ENCODE measurements at places on chromosomes 3 and 15.

DNA sequence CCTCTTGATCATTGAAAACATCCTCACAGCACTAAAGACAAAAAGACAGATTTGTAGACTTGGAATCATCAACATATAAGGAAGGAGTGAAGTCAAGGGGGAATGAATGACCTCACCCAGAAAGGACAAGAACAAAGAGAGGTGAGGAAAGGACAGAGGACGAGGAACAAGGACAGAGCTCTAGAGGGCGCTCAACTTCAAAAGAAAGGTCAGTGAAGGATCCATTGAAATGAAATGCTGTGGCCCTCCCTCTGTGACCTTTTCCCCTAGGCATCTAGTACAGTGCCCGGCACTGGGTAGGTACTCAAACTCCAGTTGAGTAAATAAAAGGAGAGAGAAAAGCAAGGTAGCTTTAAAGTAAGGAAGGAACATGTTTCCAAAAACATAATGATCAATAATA, 2.6 kb downstream of the ATP8B4 start:
- no peak for DNase-seq

- DNase-seq, result no peak
Measured at GRCh38 chr15:59657635-59658125, 365 bp upstream of the GTF2A2 start.

DNA sequence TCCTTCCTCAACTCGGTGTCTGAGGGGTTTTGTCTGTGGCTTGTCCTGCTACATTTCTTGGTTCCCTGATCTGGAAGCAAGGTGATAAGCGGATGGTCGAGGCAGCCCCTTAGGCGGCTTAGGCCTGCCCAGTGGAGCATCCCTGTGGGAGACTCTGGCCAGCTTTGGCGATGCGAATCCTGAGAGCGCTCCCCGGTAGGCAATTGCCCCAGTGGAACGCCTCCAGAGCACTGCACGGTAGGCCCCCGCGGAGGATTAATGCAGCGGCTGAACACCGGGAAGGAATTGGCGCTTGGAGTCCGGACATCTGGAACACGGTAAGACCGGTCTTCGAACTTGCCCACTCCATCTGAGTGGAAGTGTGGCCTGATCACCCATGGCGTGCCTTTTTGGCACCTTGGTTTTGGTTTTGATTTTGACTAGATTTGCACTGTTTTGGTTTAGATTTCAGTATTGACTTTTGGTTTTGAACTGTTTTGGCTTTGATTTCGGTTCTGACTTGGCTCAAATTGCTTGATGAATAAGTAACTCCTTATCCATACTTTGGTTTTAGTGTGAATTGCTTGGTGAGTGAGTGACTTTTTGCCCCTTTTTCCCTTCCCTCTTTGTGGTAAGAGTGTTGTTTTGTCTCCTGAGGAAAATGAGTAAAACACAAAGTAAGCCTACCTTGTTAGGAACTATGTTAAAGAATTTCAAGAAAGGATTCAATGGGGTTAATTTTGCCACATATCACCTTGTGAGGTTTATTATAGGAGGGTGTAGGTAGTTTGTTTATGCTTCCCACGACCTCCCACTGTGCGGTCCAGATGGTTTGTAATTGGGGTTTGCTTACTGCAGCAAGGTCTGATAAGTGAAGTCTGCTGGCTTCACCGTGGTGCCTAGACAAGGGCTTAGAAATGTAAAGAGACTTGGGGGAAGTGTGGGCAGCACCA, 27.1 kb upstream of the GPR156 start:
- no peak for DNase-seq

DNA sequence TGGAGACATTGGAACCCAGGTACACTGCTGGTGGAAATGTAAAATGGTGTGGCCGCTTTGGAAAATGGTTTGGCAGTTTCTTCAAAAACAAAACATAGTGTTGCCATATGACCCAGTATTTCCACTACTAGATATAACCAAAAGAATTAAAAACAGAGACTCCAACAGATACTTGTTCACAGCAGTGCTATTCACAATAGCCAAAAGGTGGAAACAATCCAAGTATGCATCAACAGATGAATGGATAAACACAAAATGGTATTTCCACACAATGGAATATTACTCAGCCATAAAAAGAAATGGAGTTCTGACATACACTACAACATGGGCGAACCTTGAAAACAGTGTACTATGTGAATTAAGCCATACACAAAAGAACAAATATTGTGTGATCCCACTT, 59.4 kb upstream of the TIMP4 start:
- no peak for DNase-seq

DNA sequence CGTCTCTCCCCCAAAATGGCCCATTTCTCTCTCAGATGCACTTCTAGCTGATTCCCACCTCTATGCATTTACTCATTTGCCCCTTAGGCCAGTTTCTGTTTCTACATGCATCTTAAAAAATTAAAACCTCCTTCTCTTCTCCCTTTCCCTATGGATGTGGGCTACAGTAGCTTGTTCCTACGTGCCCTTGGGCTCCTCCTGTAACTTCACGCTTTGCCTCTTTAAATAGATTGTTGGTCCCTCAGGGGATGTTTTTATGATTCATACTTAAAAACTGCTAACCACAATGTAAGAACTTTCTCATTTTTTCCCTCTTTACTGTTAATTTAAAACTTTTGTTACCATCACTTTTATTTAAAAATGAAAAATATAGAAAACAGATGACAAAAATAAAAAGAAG, 185.6 kb upstream of the MRPL3 start:
- DNase-seq, result no peak

- DNase-seq, result no peak
Measured at GRCh38 chr15:81225161-81225671, 28.5 kb downstream of the IL16 start.

DNA sequence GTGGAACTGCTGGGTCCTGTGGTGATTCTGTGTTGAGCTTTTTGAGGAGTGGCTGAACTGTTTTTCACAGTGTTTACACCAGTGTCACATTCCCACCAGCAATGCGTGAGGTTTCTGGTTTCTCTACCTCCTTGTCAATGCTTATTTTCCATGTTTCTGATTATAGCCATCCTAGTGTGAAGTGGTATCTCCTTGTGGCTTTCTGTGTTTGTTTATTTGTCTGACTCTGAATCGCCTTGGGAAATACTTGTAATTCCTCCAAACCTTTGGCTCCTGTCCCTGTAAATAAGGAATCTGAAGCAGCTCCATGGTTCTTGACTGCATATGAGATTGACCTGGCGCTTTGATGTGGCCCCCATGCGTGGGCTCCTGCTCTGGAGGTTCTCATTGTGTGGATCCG, 20.6 kb downstream of the FAN1 start:
- DNase-seq, result no peak

DNA sequence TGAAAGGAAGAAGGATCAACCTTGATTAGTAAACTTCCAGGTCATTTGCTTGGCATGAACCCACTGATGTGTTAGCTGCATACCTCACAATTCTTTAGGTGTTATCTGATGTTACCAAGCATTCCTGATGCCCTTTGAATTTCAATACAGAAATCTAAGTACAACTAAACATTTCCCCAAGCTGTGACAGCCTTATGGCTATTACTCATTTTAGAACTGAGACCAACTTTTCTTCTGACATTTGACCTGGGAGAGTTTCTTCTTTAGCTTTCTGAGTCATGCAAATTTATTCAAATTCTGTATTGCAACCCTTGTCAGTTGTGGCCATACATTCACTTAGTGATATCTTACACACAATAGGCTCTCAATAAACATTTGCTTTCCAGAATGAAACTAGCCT, 124.3 kb downstream of the TIGIT start:
- no peak for DNase-seq

DNA sequence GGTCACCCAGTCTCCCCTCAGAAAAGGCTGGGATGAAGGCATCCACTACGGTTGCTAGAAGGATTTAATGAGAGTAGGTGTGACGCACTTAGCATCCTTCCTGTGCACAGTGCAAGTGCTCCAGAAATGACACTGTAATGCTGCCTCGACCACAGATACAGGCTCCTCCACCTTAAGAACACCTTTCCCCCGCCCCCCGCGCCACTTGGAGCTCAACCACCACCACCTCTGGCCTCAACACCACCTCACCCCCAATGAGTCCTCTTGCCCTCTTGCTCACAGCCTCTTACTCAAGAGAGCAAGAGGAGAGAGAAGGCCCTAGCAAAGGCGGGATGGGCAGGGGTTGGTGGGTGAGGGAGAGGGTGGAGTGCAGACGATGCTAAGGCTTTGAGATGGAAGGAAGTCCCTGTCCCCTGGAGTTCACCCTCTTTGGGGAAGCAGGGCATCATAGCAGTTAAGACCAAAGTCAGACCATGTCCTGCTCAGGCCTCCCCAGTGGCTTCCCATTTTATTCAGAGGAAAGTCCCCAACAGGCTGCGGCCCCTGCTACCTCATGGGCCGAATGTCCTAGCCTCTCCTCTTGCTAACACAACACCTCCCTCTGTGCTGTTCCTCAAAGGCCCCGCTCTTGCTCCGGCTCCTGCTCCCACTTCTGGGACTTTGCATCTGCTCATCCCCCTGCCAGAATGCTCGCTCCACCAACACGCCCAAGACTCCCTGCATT, 8.3 kb downstream of the STARD5 start:
- DNase-seq, result no peak

GRCh38 chr3:194475978-194476377, 10.8 kb downstream of the ATP13A3 start:
- no peak for DNase-seq

DNA sequence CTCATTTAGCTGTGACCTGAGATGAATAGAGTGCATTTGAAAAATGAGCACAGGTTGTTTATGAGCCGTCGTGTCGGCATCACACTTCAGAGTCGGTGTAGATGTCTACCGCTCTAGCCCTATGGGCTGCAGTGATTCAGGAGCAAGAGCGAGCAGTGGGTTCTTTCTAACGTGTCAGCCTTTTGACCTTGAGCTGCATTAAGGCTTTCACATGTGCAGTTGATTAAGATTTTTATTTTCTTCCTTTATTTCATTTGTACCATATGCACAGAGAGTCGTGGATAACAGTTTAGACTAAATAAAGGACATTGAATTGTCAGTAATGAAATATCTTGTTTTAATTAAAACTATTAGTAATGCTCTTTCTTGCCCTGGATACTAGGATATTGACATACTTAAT, 368.2 kb downstream of the PTPRG start:
- DNase-seq, result no peak

- no peak for DNase-seq
Measured at GRCh38 chr15:69132977-69133861, 27.2 kb upstream of the GLCE start.

DNA sequence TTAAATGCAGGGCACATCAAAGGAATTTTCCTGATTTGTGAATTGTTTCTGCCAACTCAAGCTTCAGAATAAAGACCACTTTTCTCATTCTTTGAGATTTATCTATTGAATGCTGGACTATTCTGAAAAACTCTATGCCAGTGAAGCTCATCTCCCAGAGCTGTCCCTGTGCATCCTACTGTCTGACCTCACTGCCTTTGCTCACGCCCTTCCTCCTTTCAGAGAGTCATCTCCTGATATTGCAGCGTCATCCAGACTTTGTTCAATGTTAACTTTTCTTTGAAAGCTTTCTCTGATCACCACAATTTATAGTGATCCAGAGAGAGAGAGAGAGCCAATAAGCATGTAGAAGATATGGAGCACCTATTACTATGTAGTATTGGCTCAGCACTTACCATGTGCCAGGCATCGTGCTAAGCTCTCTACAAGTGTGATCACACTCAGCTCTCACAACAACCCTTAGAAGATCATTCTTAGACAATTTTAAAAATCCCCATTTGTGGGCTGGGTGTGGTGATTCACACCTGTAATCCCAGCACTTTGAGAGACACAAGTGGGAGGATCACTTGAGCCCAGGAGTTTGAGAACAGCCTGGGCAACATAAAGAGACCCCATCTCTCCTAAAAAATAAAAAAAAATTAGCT, 30.2 kb upstream of the TLE3 start:
- DNase-seq, result no peak

DNA sequence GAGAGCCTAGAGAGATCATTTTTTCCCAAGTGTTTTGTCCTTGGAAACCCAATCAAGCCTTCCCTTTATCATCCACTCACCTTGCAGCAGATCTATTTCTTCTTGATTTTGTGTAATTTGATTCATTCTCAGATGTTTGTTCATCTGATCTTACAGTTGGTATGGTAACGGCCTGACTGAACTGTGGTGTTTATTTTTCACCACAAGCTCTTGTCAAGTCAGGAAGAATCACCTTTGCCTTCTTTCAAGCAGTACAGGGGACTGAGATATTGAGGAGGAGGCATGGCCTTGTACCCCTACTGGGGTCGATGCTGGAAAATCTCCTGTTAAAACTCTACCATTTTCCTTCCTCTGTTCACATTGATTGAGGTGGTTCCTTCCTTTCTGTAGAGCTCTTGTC, 361.4 kb upstream of the CFAP20DC start:
- DNase-seq, result no peak

DNA sequence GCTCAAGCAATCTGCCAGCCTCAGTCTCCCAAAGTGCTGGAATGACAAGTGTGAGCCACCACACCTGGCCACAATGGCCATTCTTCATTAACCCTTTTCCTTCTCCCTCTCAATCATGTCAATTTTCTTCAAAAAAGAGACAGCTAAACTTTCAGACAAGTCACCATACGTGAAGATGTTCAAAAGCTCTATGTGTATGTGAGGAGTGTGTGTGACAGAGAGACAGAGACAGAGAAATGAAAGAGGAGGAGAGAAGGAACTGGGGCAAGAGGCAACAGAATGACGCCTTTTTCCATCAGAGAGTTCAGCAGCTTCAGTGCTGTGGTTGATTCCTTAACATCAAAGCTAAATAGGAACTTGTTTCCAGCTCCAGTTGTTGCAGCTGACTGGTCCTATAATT, 27.4 kb downstream of the OSBPL10 start:
- DNase-seq, result no peak

GRCh38 chr3:34020170-34020569, 221.7 kb downstream of the PDCD6IP start:
- DNase-seq, result no peak

DNA sequence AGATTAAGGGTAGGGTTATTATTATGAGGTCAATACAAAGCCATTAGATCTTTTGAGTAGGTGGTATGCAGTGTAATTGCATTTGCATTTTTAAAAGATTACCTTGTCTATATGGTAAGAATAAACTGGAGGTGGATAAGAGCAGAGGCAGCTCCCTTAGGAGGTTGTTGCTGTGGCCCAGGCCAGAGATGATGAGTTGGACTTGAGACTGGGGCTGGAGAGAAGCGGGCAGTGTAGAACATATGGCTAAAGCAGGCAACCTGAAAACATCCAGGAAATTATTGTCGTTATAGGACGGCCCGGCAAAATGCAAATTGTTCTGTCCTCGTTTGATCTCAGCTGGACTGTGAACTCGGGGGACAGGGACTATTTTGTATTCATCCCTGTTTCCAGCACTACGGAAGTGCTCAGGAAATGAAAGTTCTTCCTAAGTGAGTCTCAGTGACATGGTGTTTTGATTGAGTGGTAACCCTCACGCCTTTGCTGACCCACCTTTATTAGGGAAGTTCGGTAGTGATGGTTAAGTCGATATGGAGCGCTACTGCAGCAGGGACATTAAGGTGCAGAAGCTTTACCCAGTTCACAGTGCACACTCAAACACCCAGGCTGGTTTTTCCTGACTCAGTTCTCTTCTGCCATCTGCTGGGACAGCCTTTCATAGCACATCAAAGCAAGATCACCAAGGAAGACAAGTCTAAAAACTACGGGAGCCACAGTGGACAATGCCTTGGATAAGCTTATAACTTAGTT, 27.2 kb upstream of the VPS33B start:
- DNase-seq, result peak; percentile 69

GRCh38 chr15:40468898-40469331, 1.9 kb upstream of the CHST14 start:
- DNase-seq, result no peak

All from retina (tissue), 1 donor.